ENCODE measurements at places on chromosomes 2 and 18.
A peak's percentile ranks its signal among the peaks of the same experiment; 100 is the strongest.

DNA sequence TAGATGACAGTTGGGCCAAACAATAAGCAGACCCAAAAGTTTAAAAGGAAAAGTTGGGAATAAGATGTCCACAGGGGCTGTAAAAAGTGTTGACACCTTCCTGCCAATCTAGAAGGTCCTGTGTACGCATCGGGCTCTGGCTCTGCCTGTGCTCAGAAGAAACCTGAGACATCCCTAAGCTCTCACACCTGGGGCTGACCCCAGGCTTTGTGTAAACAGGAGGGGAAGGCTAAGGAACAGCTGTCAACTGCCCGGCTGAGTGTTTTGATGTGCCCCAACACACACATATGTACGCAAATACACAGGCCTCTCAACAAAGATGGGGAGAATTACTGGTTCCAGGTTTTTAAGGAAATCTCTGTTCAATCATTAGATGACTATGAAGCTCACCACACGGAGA, 59.5 kb downstream of the TMEM131 start:
- DNase-seq: no peak

DNA sequence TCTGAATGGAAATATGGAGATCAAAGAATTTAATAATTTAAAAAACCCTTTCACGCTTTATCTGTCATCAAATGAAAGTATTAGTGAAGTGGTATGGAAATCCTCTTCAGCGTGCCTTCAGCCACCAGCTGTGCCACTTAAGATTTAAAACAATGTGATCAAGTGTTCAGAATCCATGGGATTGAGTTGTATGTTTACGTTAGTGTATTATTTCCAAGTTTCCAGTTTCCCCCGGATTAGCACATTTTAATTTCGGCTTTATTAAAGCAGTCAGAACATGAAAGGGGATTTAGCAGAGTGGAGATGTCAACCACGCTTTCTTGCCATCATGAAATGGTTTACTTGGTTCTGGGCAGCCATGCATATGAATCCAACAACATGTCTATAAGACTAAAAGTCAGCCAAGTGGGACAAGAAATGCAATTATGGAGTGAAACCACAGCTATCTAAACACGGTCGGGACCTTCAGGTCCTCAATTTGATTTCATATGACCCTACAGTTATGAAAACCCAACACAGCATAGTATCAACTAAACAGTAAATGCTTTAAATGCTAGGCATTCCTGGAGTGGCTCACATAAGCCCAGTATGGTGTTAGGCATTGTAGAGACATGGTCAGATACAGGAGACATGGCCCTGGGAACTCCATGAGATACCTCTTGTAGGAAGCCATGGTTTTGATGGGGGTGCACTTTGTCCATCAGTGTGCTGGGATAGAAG, 224.9 kb upstream of the EPAS1 start:
- DNase-seq: no peak

DNA sequence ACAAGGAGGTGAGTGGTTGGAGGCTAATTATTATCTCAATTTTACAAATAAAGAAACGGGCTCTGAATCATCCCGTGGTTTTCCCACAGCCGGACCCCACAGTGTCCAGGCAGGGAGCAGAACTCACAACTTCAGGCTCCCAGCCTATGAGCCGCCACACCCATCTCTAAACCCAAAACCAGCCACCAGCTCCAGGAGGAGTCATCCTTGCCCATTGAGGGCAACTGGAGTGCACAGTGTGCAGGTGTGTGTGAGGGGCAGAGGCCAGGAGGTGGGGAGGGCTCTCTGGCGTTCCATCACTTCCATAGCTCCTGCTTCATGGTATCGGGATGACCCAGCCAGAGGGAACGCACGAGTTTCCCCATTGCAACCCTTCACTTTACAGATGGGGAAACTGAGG, 144.5 kb downstream of the CYP26B1 start:
- no peak for DNase-seq

GRCh38 chr2:240355001-240355891, 80.2 kb upstream of the GPC1 start:
- no peak for DNase-seq

GRCh38 chr18:62637807-62638687, 77.3 kb upstream of the PHLPP1 start:
- peak; percentile 4 for DNase-seq

DNA sequence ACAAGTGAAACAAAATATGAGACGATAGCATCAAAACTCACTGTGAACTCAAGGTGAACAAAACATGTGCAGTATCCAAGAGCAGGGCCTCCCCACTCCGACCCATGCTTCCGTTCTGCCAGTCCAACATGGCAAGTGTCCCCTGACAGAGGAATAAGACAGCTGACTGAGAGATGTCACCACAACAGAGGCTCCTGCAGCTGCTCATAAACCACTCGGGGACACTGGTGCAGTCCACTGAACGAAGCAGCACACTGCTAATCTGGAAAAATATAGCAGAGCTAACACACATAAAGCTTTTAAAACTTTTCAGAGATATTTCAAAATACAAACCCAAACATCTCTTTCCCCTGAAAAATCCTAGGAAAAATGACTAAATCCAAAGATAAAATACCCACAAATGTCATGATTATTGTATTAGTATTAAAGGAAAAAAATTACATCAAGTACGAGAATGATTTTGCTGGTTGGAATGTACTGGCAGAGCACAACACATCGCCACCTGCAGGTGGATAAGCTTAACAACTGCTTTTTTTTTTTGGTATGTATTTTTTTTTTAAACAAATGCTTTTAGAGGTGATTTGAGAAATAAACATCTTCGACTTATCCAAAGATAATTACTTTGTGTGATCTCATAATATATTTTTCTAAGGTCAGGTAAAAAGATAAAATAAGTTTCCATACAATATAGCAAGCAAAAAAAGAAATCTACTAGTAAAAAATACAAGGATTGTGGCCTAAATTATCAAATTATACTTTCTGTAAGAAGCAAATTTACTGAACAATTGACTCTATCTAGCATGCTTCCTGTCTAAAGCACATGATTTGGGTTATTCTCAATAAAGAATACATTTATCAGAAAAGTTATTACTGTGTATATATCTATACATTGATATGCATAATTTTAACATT, 18.6 kb downstream of the THADA start:
- no peak for DNase-seq

DNA sequence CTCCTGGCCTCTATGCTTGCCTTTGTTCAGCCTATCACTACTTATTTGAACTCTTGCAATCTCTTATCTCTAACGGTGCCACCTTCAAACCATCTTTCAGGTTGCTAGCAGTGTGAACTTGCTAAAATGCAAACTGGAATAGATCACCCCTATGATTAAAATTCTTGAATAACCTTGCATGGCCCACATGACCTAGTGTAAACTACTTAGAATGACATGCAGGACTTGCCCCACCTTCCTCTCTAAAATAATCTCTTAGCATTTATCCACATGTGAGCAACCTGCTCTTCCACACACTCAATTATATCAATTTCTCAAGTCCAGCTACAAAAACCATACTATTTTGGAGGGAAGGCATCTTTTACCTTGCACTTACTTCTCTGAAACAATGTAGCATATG, 137.6 kb downstream of the ETAA1 start:
- DNase-seq: no peak

- no peak for DNase-seq
These were observed 326.3 kb upstream of the MC4R start for GRCh38 chr18:60698901-60699300.

- DNase-seq: no peak
These were observed 447.2 kb upstream of the TNP1 start for GRCh38 chr2:217307023-217307422.

DNA sequence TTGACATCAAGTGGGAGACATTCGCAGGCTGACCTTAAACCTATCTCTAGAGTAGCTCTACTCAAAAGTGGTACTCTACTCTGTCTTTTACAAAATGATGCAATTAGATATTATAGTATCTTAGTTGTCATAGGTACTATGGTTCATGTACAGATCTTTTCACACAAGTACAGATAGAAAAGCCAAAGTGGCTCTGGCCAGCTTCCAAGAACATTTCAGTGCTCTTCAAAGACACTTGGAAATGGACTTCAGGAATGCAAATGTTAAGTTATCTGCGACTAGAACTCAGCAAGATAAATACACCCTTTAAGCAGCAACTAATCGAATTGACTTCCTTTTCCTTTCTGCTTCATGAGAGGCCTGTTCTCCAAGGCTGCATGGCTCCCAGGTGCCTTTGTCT, 718.7 kb upstream of the FAM98A start:
- no peak for DNase-seq

DNA sequence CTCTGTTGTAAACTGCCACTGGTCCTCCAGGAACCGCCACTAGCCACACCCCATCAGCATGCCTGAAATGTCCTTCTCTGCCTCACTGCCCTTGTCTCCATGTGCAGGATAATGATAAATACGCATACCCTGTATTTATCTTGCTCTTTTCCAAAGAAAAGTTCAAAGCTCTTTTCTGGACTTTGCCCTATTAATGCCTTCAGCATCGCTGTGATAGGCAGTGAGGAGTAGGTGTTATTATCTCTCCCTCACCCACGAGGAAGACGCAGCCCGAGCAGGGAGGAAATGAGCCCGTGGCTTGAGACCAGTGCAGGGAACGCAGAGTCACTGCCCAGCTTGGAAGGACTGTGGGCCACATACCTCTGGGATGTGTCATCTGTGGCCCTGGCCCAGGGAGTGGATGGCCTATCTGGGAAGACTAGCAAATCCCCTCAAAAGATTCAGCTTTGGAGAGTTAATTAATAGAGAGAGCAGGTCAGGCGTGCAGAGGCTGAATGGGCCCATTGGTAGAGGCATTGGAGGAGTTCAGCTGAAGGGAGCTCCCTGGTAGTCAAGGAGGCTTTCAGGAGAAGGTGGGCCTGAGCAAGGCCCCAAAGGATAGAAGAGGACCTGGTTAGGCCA, 39.5 kb upstream of the MCFD2 start:
- no peak for DNase-seq

- no peak for DNase-seq
These were observed 53.9 kb upstream of the PXDN start for GRCh38 chr2:1798115-1798784.

DNA sequence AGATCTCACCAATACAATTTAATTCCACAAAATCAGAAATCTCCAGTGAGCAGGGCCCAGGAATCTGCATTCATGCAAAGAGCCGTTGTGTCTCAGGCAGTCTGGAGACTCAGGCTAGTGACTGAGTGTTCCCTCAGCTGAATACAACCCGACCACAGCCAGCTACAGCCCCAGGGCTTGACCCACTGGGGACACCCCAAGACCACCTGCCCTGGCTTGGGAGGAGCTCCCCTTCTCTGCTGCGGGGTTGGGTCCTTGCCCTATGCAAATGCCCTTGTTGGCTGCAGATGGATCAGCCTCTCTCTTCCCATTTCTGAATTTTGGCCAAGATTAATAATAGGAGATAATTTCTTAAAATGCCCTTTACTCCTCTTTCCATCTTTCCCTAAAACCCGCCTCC, 157.7 kb downstream of the TWIST2 start:
- no peak for DNase-seq

DNA sequence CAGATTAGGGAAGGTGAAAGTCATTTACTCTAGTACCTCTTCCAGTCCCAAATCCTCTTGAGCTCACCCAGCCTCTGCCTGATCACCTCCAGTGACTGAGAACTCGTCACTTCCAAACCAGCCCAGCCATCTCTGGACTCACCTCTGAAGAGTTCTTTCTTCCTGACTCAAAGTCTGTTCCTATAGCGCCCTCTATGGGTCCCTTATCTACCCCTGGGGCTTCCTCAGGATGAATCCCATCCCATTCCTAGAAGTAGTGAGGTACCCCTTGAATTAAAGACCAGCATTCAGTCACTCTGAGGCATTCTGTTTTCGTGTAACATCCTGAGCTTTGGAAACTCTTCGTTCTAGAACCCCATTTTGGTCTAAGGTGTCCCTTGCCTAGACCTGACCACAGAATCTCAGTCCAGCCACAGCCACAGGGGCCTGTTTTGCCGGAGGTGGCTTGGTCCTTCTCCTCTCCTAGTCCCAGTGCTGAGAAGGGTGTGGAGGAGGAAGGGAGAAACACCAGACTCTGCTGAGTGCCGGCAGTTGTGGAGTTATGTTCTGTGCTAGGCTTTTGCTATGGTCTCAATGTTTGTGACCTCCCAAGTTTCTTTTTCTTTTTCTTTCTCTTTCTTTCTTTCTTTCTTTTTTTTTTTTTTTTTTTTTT, 32.7 kb downstream of the SIX3 start:
- no peak for DNase-seq

GRCh38 chr2:62586981-62587380, 81.0 kb upstream of the TMEM17 start:
- no peak for DNase-seq

- no peak for DNase-seq
These were observed 190.7 kb downstream of the WDR7 start for GRCh38 chr18:56841836-56842235.

DNA sequence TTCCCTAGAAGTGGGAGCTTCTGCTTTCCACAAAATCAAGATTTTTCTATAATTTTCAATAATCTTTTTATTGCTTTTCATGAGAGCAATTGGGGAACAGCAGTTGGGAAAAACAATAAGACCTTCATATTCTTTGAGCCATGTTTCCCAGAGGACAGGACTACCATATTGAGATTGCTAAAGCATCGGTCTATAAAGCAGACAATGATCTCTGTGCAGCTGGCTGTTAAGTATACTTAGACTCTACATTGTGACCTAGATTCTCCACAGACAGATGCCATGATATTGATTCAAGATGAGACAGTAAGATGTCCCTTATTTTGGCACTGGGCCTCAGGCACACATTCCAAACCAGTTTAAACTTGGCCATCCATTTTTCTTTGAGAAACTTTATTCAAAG, 1178.7 kb downstream of the SUCLG1 start:
- no peak for DNase-seq

DNA sequence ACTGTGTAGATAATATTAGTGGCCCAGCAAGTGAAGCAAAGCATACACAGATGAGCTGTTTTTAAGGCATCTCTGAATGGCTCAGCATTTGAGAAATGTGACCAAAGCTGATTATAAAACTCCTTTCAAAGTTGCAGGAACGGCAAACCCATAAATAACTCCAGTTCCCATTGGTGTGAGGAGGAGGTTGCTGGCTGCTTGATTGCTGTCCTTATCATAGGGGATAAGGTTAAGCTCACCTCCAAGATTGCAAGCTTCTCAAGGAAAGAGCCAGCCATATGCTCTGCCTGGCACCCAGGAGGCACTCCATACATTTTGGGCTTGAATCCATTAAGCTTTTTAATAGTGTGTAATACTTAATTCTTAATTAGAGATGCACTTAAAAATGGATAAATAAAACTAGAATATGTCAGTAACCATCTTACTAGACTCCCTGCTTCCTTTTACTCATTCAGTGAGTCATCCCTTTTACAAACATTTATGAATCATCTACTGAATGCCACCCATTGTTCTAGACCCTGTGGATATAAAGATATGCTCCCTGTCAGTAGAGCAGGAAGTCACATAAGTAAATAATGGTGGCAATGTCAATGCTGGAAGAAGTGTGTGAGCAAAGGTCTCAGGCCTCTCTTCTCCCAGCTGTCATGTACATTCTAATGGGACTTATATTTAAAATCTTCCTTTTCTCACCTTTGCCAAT, 99.3 kb downstream of the SPATS2L start:
- DNase-seq: no peak

GRCh38 chr2:169928463-169928864, 101.2 kb downstream of the UBR3 start:
- DNase-seq: no peak

All from stimulated activated CD8-positive, alpha-beta memory T cell treated with anti-CD3 and anti-CD28 coated beads, Interleukin-12 subunit alpha, Interleukin-12 subunit beta, amount 100 ng/mL, for 4 hours (primary cell).